Gastrocnemius medialis (tissue), 4 donors: ENCODE measurements at places on chromosomes 6 and 20. TPM values are rescaled to one million over a fixed set of nuclear protein-coding genes. Genes with fewer than 3 reads are reported as not detected.

DNA sequence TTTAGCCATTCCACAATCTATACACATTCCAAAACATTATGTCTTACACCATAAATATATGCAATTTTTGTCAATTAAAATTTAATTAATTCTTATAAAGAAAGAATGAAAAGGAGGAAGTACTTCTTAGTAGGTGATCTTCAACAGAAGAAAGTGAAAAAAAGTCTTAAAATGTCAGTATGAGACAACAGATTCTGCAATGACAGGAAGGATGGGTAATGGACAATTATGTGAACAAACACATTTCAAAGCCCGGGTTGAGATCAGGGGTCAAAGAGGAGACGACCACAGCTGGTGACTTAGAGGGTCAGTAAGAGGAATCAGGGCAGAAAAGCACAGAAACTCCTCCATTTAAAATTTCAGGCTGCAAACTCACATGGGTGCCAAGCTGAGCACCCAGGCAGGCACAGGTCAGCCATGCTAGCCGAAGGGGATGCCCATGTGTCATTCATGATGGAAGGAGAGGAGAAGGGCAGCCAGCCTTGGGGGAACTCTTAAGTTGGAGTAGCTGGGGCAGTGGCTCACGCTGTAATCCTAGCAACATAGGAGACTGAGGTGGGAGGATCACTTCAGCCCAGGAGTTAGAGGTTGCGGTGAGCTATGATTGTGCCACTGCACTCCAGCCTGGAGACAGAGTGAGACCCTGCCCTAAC is 11.0 kb downstream of the VSX1 start:
- peaks cover 3% of the 10 kb centered on the region for H3K27me3 ChIP-seq
- peaks cover 2% of the 10 kb centered on the region for H3K4me1 ChIP-seq
- H3K36me3 ChIP-seq = no peaks in the 10 kb centered on the region

GRCh38 chr6:87664921-87665485 is 37.0 kb downstream of the AKIRIN2 start:
- no peaks in the 10 kb centered on the region for H3K27me3 ChIP-seq
- H3K36me3 ChIP-seq = peaks cover 14% of the 10 kb centered on the region
- no peak for DNase-seq
- peaks cover 34% of the 10 kb centered on the region for H3K4me1 ChIP-seq
- H3K4me3 ChIP-seq = no peak overlapping the region

DNA sequence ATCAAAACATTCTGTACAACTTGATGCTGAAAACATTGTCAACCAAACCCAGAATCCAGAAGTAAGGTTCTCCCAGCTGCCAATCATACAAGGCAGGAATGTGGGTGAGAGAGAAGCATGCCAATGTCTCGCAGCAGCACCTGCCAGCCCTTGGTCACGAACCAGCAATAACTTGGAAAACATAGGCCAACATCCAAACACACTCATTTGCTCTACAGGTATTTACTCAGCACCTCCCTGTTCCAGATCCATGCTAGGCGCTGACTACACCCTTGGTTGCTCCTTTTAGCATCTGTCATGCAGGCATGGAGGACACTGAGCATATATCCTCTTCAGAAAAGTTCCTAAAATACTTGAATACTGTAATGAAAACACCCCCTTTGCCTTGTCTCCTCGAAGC is 63.6 kb downstream of the FAXC start:
- no peaks in the 10 kb centered on the region for H3K36me3 ChIP-seq
- no peak overlapping the region for H3K4me3 ChIP-seq
- H3K27ac ChIP-seq = no peak overlapping the region
- no peaks in the 10 kb centered on the region for H3K27me3 ChIP-seq

- H3K27me3 ChIP-seq = no peaks in the 10 kb centered on the region
- DNase-seq = no peak
- H3K27ac ChIP-seq = no peak overlapping the region
- H3K36me3 ChIP-seq = no peaks in the 10 kb centered on the region
- H3K4me1 ChIP-seq = no peaks in the 10 kb centered on the region
- no peak overlapping the region for H3K4me3 ChIP-seq
These were observed 128.8 kb downstream of the PHACTR1 start for GRCh38 chr6:12845224-12846004.

DNA sequence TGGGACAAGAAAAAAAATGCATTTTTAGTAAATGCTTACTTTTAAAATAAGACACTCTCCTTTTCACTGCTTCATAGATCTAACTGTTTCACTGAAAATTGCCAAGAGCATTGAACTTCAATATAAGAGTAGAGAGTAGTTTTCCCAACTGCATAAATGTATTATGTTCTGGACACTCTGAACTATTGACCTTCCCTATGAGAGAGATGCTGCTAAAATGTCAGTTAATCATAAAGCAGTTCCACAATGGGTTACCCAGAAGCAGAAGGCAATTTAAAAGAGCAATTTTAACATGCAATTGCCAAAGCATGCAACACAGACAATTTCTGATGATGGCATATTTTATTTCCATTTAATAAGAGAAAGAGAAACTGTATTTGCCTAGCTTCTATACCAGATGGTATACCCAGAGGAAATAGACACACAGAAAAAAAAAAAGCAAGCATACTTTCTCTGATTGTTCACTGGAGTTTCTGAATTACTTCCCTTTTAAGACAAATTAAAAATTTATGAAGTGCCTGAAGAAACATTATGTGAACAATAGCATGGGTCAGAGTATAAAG is 279.1 kb upstream of the THEMIS start:
- H3K36me3 ChIP-seq = no peaks in the 10 kb centered on the region
- no peak overlapping the region for H3K27ac ChIP-seq
- DNase-seq = no peak
- no peak overlapping the region for H3K4me3 ChIP-seq

DNA sequence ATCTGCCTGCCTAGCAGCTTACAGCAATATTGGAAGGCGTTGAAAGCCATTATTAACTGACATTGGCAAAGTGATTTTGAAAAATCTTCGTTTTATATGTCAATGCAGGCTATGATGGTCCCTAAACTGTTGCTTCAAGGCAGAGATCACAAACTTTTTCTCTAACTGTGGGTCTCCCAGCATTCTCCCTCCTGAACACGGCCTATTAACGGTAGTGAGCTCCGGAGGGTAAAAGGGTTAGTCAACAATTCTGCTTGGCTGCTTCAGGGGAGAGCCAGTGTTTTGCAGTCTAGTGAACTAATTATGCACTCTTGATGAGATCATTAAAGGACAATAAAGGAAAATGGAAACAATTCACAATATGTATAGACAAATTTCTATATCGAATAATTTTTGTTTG is 261.8 kb upstream of the QKI start:
- H3K4me1 ChIP-seq = no peaks in the 10 kb centered on the region
- no peaks in the 10 kb centered on the region for H3K27me3 ChIP-seq
- H3K36me3 ChIP-seq = no peaks in the 10 kb centered on the region
- no peak overlapping the region for H3K4me3 ChIP-seq

DNA sequence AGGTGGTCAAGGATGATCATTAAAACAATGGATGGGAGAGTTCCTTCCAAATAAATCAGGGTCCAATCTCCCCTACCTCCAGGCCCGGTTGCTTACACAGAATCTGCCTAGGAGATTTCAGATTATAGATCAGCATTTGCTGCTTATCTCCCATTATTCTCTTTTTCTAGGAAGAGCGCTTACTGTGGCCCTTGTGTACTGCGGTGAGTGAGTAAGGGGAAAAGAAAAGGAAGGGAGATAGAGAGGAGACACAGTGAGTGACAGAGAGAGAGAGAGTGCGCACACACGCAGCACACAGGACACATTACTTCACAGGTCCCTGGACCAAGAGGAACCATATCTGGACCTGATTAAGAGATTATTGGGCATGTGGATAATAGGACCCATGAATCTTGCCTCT is 6.2 kb downstream of the LATS1 start:
- H3K27ac ChIP-seq = no peak overlapping the region
- no peaks in the 10 kb centered on the region for H3K36me3 ChIP-seq
- H3K4me3 ChIP-seq = no peak overlapping the region
- H3K27me3 ChIP-seq = no peaks in the 10 kb centered on the region
- peaks cover 70% of the 10 kb centered on the region for H3K4me1 ChIP-seq

- H3K4me1 ChIP-seq = peaks cover 37% of the 10 kb centered on the region
- no peaks in the 10 kb centered on the region for H3K36me3 ChIP-seq
- no peak overlapping the region for H3K4me3 ChIP-seq
- peak; percentile 77 for DNase-seq
- peak overlapping the region; percentile 82 for H3K27ac ChIP-seq
- H3K27me3 ChIP-seq = no peaks in the 10 kb centered on the region
These were observed 186.8 kb downstream of the ARID1B start for GRCh38 chr6:156963712-156964700.

GRCh38 chr6:88609983-88610382 is 353.4 kb downstream of the RNGTT start:
- no peak for DNase-seq
- no peaks in the 10 kb centered on the region for H3K4me1 ChIP-seq
- H3K27me3 ChIP-seq = no peaks in the 10 kb centered on the region
- H3K4me3 ChIP-seq = no peak overlapping the region
- no peaks in the 10 kb centered on the region for H3K36me3 ChIP-seq
- no peak overlapping the region for H3K27ac ChIP-seq

GRCh38 chr6:6736791-6737654 is 148.5 kb downstream of the LY86 start:
- peak overlapping the region; percentile 79 for H3K27ac ChIP-seq
- no peaks in the 10 kb centered on the region for H3K36me3 ChIP-seq
- H3K27me3 ChIP-seq = no peaks in the 10 kb centered on the region
- peak; percentile 84 for DNase-seq

- no peak for DNase-seq
- H3K27me3 ChIP-seq = no peaks in the 10 kb centered on the region
- H3K36me3 ChIP-seq = peaks cover 9% of the 10 kb centered on the region
- no peak overlapping the region for H3K4me3 ChIP-seq
- H3K4me1 ChIP-seq = peaks cover 18% of the 10 kb centered on the region
These were observed 76.4 kb downstream of the SSR1 start for GRCh38 chr6:7236306-7237209.

GRCh38 chr6:72182337-72183246 is 296.2 kb downstream of the RIMS1 start:
- no peaks in the 10 kb centered on the region for H3K4me1 ChIP-seq
- H3K27ac ChIP-seq = no peak overlapping the region
- DNase-seq = no peak
- peaks cover 32% of the 10 kb centered on the region for H3K27me3 ChIP-seq

DNA sequence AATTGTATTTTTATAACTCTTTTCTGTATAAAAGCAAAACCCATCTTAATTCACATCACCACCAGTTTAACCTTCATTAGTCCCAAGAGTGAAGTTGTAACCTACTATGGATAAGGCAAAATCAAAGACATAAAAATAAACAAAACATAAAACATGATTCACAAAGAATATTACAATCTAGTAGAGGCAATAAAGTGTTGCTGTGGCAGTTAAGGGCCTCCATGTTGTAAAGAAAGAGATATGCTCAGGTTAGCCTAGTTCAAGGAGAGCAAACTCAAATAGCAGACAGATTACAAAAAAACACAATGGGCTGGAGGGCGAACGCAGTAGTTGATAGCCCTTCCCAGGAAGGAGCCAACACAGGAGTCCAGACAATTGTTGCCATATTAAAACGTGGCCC is 13.4 kb downstream of the LGSN start:
- H3K4me3 ChIP-seq = no peak overlapping the region
- H3K4me1 ChIP-seq = no peaks in the 10 kb centered on the region
- H3K27ac ChIP-seq = no peak overlapping the region
- no peak for DNase-seq
- no peaks in the 10 kb centered on the region for H3K36me3 ChIP-seq

DNA sequence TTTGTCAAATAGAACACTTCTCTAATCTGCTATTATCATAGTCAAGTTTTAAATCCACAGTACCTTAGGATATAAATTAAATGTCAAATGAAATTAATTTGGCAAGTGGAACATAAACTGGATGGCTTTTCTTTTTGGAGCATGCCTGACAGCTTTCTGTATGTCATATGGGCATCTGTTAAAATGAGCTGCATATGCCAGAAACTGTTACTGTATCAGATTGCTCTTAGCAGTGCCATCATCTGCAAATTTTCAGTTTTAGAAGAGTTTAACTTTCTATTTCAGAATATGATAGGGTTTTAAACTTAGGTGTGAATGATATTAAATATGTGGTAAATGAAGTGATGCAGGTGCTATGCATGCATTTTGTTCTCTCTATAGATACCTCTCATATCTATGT is 3.4 kb upstream of the EEF1E1 start:
- no peaks in the 10 kb centered on the region for H3K36me3 ChIP-seq
- DNase-seq = no peak
- no peaks in the 10 kb centered on the region for H3K27me3 ChIP-seq

DNA sequence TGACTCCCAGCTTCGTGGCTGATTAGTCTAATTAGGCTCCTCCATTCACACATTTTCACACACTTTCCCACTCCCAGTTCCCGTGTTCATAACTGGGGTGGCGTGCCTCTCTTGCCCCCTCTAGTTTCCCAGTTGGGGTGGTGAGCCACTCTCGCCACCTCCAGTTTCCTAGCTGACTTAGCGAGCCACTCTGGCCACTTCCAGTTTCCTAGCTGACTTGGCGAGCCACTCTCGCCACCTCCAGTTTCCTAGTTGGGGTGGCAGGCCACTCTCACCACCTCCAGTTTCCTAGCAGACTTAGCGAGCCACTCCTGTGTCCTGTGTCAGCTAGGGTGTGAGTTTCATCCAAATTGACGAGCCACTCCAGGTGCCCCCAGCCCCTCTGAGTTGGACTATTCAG is 7.4 kb upstream of the GMPR start:
- H3K36me3 ChIP-seq = no peaks in the 10 kb centered on the region
- no peak overlapping the region for H3K4me3 ChIP-seq
- no peak for DNase-seq
- no peak overlapping the region for H3K27ac ChIP-seq

GRCh38 chr6:63434943-63435342 is 115.2 kb upstream of the LGSN start:
- no peaks in the 10 kb centered on the region for H3K27me3 ChIP-seq
- no peaks in the 10 kb centered on the region for H3K4me1 ChIP-seq
- H3K36me3 ChIP-seq = no peaks in the 10 kb centered on the region
- H3K4me3 ChIP-seq = no peak overlapping the region

DNA sequence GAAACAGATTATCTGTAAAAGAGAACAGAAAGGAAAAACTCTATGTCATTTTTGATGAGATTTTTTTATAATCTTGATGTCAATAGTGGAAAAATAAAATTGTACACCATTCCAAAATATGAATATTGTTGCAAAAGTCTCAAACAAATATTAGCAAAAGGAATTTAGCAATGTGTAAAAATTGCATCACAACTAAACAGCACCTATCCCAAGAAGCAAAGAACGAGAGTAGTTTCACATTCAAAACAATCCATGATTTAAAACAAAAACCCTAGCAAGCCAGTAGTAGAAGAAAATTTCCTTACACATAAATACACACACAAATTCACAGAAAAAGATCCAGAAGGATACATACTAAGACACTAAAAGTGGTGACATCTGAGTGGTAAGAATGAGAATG is 38.4 kb downstream of the LCA5 start:
- no peak for DNase-seq
- no peaks in the 10 kb centered on the region for H3K36me3 ChIP-seq
- H3K4me1 ChIP-seq = no peaks in the 10 kb centered on the region

GRCh38 chr6:105771313-105771970 is 314.7 kb upstream of the PRDM1 start:
- H3K4me1 ChIP-seq = no peaks in the 10 kb centered on the region
- H3K27ac ChIP-seq = no peak overlapping the region
- H3K4me3 ChIP-seq = no peak overlapping the region
- no peaks in the 10 kb centered on the region for H3K27me3 ChIP-seq
- DNase-seq = no peak

The CLPSL2 gene
- total RNA-seq = not detected

The SNAI1 gene
- 3.5 TPM for total RNA-seq

The FRK gene
- total RNA-seq = 1.3 TPM

The ECT2L gene
- total RNA-seq = not detected

The OR2J3 gene
- total RNA-seq = not detected

The PHACTR2 gene
- total RNA-seq = 25.4 TPM

The TRIM10 gene
- not detected for total RNA-seq

The TRIM15 gene
- 0.12 TPM for total RNA-seq

The FAM209B gene
- total RNA-seq = not detected

The MYB gene
- total RNA-seq = 0.15 TPM

The TP53RK gene
- 10.1 TPM for total RNA-seq

The VTA1 gene
- total RNA-seq = 74.4 TPM

The ADTRP gene
- not detected for total RNA-seq
